ENCODE measurements at places on chromosomes 3 and 15. TPM values are rescaled to one million over a fixed set of nuclear protein-coding genes. Genes with fewer than 3 reads are reported as not detected.

- DNase-seq, result no peak
Measured at GRCh38 chr15:42315521-42315920, 42.3 kb upstream of the TMEM87A start.

GRCh38 chr3:113070072-113070640 is 79.4 kb downstream of the GTPBP8 start:
- DNase-seq, result no peak

GRCh38 chr3:188267790-188268335 is 113.9 kb downstream of the LPP start:
- DNase-seq, result no peak

GRCh38 chr3:105948101-105948500 is 79.3 kb upstream of the CBLB start:
- DNase-seq, result no peak

Gene GCNT3
- 0.04 TPM for polyA plus RNA-seq

Gene NR1I2
- 0.11 TPM for polyA plus RNA-seq
